ENCODE measurements at places on chromosomes 2 and 18. TPM values are rescaled to one million over a fixed set of nuclear protein-coding genes. Genes with fewer than 3 reads are reported as not detected.

The DNAJB2 gene
- 60.0 TPM for total RNA-seq

The MYL12B gene
- 649 TPM for total RNA-seq

The CLIP4 gene
- total RNA-seq = 102 TPM

The NFU1 gene
- 37.5 TPM for total RNA-seq

The FAM228A gene
- not detected for total RNA-seq

Data from bronchial epithelial cell (primary cell).